ENCODE measurements at places on chromosomes 16 and 17. TPM values are rescaled to one million over a fixed set of nuclear protein-coding genes. Genes with fewer than 3 reads are reported as not detected.

The PPY gene
- not detected for polyA plus RNA-seq

The IRX3 gene
- 34.7 TPM for polyA plus RNA-seq

The TEKT1 gene
- not detected for polyA plus RNA-seq

The KRT31 gene
- polyA plus RNA-seq = not detected

The C16orf54 gene
- polyA plus RNA-seq = 0.28 TPM

GRCh38 chr17:12395733-12396354 is 269.8 kb upstream of the MYOCD start:
- DNase-seq = no peak

DNA sequence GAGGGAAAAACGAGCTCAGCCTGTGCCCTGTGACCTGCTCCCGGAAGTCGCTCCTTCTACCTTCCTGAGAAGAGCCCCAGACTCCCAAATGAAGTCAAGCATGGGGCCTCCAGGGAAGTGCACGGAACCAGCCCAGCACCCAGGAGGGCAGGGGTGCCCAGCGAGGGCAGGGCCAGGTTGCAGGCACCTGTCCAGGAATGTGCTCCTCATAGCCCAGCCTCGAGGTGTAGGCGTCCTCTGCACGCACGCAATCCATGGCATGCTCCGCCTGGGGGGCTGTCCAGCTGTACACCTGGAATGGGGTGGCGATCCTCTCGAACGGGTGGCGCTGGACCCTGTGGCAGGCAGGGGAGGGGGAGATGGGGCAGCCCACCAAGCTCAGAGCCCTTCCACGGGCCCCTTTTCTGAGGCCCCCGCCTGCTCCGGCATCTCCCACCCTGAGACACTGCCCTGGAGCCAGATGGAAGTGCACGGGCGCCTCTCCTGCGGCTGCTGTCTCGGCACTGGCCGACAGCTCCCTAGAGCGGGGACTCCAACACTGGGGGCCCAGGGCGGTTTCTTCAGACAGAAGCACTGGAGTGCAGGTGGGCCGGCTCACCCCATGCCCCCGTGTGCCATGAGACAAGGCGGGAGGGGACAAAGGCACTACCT is 10.9 kb downstream of the CLUH start:
- DNase-seq = no peak

GRCh38 chr17:66347661-66348514 is 45.5 kb downstream of the PRKCA start:
- no peak for DNase-seq

- DNase-seq = no peak
Measured at GRCh38 chr16:55698946-55699345, 43.2 kb downstream of the SLC6A2 start.

DNA sequence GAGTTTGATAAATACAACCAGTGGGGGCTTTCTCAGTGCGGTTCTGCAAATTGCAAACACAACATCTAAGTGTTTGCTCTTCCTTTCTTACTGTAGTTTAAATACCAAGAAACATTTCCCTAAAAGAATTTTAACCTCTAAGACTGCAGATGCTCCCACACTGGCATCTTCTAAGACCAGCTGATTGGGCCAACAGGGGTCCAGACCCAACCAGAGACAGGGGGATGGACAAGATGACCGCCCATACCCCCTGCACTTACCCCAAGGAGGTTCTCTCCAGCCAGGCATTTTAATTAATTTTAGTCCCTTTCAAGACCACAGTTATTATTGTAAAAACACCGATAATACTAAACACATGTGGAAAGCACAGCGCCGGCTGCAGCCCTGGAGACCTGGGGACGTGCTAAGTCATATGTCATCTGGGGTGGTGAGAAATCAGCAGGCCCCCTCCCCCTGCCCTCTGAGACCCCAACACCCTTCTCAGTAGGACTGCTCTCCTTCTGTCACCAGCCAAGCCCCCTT is 242.3 kb downstream of the SOX9 start:
- no peak for DNase-seq

DNA sequence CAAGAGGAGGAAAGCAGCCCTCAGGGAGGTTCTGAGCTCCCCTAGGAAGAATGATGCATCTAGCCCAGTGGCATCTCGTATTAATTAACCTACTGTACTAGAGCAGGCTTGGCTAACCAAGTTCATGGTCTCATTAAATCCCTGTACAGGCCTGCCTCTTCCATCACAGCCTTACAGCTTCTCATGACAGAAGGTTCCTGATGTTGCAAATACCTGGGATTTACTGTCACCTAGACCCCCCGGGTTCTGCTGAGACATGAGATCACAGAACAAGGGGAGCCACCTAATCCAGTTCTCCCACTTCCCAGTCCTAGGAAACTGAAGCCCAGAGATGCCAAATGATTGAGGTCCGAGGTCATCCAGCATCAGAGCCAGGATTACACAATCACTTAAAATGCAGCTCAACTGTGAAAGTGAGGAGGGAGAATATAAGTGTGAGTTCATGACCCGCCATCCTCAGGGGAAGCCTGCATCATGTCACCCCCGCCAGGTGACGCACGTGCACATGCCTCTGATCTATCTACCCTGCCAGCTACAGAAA is 23.9 kb downstream of the ACLY start:
- DNase-seq = no peak

DNA sequence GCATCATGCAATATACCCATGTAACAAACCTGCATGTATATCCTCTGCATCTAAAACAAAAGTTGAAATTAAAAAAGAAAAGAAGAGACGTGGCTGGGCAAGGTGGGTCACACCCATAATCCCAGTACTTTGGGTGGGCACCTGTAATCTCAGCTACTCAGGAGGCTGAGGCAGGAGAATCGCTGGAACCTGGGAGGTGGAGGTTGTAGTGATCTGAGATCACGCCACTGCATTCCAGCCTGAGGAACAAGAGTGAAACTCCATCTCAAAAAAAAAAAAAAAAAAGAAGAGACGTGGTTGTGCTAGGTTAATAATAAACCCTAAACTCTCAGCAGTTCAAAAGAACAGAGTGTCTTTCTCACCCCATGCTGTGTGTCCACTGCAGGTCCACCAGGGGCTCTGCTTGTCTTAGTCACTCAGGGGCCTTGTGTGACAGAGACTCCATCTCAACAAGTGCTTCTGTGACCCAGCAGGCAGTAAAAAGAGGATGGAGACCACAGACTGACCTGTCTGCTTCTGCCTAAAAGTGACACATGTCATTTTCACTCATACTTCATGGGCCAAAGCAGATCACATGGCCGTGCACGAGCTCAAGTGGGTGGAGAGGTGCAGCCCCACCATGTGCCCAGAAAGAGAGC is 22.3 kb upstream of the N4BP1 start:
- no peak for DNase-seq

DNA sequence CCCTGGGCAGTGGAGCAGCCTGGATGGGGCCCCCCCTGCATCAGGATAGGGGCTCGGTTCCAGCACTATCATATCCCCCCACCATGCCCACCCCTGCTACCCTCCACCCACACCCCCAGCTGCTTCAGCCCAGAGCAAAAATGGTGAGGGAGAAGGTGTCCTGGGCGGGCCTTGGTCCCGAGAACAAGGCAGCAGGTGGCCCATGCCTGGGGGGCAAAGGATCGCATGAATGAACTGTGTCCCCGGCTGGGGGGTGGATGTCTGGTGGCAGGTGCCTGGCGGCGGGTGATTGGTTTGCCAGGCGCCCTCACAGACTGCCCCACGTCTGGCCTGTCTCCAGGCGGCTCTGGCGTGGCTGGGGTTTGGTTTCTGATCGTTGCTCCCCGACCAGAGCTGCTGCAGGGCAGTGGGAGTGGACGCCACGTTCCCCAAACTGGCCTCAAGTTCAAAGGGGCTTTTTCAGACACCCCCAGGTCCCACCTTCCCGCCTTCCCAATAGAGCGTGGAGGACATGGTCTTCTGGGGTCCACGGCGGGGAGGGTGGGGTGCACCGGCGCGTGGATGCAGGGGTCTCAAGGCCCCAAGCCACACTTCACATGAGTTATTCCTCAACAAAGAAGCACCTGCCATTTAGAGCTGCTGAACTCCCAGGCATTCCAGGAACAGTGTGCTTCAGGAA is 12.6 kb downstream of the UTS2R start:
- peak; percentile 18 for DNase-seq

- DNase-seq = no peak
Measured at GRCh38 chr17:40356990-40357881, 7.3 kb downstream of the GJD3 start.

GRCh38 chr17:7046127-7046724 is 2.3 kb upstream of the SLC16A11 start:
- no peak for DNase-seq

Measured in heart left ventricle (tissue), 16 donors.